RWPE2 (cell line): ENCODE measurements at places on chromosomes 16 and 17.

- DNase-seq, result no peak
Measured at GRCh38 chr17:8275421-8276290, 12.8 kb upstream of the RANGRF start.

DNA sequence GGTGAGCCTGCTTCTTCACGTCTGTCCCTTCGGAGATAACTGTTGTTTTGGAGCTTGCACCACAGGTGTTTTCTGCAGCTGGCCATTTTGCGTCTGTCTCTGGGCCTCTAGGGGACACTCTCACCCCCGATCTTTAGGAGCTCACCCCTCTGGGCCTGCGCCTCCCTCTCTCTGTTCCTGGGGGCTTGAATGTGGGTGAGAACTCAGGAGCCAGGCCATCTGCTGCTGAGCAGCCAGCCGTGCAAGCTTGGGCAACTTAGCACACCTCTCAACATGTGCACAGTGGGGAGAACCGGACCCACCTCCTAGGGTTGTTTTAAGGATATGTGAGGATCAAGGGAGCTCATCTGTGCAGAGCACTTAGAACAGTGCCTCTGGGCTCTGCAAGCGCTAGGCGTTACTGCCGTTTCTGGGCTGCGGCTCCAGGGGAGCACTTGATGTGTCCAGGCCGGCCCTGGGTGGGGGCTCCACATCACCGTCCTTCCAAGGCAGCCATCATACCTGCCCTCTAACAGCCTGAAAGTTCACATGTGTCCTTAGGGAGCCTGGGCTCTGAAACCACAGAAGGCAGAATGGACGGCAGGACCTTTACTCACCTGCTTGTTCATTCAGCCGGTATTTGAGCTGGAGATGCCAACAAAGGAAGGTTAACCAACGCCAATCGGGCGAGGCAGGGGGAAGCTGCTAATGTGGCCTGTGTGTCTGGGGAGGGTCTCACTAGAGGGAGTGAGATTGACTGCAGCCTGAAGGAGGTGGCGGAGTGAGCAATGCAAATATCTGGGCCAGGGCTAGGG, 66.3 kb downstream of the MRC2 start:
- no peak for DNase-seq

DNA sequence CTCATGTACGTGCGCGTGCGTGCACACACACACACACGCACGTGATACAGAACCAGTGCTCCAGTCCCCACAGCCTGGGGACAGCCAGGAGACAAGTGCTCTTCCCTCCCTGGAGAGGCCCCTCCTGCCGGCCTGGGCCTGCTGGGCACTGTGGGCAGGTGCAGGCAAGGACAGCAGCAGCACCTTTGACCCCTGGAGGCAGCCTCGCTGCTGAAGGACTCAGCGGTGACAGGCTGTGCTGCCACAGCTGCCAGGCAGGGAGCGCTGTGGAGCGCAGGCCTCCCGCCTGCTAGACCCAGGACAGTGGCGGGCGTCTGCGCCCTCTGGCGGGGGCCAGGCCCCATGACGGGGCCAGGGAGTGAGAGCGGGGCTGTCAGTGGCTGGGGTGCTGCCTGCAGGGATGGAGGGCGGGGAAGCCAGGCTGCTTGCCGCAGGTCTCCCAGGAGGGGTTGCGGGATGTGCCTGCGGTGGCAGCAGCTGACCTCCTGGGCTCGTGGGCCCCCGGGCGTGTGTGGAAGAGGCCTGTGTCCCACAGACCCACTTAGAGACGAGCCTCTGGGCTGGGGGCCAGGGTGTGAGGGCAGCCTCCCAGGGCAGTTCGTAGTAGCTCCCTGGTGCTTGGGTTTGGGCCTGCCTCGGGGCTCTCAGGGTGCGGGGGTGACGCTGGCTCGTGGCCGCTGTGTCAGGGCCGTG, 63.5 kb upstream of the PVALEF start:
- no peak for DNase-seq

GRCh38 chr16:2858245-2859025, 465 bp upstream of the PRSS22 start:
- DNase-seq, result peak; percentile 82

DNA sequence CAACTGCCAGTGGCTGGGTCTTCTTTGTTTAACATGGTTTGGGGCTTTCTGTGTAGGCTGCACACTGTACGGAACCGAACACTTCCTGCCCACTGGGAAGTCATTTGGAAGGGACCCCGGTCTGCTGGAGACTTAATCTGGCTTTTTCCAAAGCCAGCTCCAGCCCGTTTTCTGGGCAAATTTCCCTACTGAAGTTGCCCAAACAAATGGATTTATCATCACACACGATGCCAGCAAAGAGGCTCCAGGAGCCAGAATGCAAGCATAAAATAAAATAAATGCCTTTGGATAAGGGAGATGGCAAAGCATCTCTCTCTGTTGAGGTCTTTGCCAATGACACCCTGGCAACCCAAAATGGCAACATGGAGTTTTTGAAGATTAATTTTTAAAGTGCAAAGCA, 259.9 kb upstream of the IRX3 start:
- no peak for DNase-seq

- DNase-seq, result no peak
Measured at GRCh38 chr17:30824002-30824355, 513 bp downstream of the CRLF3 start.

DNA sequence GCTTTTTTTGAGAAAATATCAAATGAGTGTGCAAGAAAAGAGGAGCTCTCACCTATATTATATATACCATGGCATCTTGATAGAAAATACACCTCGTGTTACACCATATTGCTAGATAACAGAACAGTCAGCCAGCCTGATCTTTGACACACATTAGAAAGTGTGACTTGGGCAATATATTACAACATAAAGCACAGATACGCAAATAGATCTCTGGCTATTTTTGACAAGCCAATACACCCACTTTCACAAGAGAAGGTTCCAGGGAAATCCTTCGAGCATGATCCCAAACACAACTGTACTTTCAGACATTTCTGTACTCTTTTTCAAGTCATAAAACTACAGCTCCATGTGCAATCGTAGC, 9.4 kb downstream of the GGA2 start:
- no peak for DNase-seq

DNA sequence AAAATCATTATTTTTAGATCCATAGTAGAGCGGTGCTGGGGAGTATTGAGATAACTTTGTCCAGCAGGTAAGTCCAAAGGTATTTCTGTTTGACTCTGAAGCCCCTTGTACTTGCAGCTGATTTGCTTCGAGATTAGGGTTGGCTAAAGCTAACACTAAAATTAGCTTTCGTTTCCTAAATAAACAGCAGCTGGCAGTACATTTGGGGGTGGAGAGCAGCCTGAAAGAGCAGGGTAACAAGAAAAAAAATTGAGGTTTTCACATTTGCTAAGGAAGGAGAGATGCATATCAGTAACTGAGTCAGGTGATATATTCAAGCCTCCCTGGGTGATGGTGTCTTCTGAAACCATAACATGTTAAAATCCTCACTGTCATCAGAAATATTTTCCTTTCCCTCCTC, 37.4 kb upstream of the TMC5 start:
- DNase-seq, result no peak

DNA sequence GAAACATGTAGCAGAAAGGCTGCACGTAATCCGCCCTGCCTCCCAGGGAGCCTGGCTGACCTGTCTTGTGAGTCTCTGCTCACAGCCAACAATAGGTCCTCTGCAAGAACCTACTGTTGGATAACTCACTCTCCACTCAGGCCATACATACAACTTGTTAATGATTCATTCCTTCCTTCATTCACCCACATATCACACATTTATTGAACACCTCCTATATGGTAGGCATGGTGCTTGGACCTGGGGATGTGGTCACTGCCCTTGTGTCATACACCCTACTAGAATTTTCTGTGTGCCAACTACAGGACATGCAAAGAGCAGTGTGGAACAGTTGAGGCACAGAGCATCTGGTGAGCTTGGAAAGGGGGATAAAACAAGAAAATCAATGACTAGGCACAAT, 28.1 kb upstream of the HNF1B start:
- no peak for DNase-seq

GRCh38 chr17:40810494-40810893, 10.7 kb upstream of the KRT28 start:
- no peak for DNase-seq

- no peak for DNase-seq
Measured at GRCh38 chr17:6497496-6498221, 53.4 kb downstream of the PIMREG start.

DNA sequence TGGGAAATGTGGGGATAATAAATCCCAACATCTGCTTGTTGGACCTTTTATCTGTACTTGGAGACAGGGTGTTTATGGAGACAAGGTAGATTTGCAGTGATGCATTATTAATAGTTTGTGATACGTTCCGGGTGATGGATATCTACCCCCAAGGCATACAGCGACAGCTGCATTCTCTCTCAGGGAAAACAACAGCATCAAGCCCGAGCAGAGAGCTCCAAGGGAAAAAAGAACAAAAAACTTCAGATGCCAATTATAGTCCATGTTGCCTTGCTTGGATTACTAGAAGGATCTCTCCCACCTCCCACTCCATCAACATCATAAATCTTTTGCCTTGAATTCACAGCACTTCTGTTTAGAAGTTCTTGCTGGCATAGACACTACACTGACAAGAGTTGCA, 187.5 kb upstream of the CDH11 start:
- DNase-seq, result no peak

DNA sequence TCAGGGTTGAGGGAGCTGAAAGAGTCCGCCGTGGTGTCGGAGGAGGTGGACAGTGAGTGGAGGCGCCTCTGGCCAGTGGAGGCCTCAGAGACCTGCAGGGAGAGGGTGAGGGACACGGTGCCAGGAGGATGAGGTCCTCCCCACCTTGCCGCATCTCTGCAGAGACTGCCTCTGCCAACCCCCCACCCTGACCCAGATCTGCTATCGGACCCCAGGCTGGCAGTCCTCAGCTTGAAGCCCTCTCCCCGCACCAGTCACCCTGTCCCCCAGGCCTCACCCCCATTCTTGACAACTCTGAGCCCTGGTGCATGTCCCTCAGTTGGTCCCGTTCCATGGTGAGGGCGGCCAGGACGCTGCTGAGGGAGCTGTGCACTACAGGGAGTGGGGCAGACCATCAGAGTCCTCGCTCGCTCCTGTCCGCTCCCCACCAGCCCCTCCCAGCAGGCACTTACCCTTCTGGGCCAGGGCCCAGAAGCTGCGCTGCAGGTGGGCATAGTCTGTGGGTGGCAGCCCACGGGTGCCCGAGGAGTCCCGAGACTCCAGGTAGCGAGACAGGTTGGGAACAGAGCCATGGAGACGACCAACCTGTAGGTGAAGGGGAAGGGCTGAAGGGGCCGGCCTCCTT, 5.4 kb downstream of the OSBPL7 start:
- DNase-seq, result no peak

DNA sequence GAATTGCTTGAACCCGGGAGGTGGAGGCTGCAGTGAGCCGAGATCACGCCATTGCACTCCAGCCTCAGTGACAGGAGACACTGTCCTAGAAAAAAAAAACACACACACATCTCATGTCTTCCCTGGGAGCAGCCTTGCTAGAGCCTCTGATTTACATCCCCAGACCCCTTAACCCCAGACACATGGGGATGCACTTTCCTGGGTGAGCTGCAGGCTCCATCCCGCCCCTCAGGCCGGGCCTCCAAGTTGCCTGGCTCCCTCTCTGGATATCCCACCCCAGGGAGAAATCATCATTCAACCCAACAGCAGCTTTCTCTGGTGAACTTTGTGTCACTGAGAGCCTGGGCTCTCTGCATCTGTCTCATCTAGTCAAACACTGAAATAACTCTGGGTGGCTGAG, 21.5 kb downstream of the SRL start:
- DNase-seq, result no peak

DNA sequence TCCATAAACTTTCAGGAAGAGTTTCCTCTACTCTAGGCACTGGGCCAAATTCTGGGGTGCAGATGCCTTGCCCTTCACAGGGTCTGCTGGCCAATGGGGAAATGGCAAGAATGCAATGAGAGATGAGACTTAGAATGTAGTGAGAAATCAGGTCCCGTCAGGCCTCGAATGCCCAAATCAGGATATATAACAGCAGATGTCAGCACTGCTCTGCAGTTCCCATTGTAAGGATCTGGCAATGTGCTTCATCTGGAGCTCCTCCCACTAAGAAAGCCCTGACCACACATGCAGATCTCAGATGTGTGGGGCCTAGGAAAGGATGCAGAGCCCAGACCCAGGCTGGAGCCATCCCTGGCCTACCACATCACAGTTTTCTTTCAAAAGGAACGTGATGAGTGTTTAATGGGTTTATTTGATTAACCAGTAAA, 13.9 kb upstream of the LPCAT2 start:
- no peak for DNase-seq

DNA sequence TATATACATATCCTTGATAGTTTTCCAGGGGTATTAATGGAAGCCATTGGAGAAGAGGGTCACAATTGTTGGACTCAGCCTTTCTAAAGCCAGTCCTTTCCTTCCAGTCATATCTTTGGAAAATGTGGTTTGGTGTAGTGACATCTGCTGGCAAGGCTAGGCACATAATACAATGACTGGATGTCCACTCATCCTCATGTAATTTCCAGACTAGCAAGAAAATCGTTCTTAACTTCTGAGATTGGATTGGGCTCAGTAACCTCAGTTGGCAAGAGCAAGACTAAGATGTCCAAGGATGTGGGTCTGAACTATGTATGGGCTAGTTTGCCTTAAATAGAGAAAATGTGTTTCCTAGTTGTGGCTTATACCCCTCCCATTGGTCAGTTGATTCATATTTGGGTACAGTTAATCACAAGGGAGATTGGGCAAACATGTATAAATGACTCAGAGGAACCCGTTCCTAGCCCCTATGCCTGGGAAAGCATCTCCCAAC, 8.7 kb upstream of the KAT7 start:
- no peak for DNase-seq

GRCh38 chr16:84927621-84928591, 83.4 kb downstream of the ZDHHC7 start:
- no peak for DNase-seq

- no peak for DNase-seq
Measured at GRCh38 chr16:62240722-62241121, 204.5 kb upstream of the CDH8 start.

- DNase-seq, result peak; percentile 24
Measured at GRCh38 chr17:17082878-17083277, 40.6 kb downstream of the MPRIP start.

DNA sequence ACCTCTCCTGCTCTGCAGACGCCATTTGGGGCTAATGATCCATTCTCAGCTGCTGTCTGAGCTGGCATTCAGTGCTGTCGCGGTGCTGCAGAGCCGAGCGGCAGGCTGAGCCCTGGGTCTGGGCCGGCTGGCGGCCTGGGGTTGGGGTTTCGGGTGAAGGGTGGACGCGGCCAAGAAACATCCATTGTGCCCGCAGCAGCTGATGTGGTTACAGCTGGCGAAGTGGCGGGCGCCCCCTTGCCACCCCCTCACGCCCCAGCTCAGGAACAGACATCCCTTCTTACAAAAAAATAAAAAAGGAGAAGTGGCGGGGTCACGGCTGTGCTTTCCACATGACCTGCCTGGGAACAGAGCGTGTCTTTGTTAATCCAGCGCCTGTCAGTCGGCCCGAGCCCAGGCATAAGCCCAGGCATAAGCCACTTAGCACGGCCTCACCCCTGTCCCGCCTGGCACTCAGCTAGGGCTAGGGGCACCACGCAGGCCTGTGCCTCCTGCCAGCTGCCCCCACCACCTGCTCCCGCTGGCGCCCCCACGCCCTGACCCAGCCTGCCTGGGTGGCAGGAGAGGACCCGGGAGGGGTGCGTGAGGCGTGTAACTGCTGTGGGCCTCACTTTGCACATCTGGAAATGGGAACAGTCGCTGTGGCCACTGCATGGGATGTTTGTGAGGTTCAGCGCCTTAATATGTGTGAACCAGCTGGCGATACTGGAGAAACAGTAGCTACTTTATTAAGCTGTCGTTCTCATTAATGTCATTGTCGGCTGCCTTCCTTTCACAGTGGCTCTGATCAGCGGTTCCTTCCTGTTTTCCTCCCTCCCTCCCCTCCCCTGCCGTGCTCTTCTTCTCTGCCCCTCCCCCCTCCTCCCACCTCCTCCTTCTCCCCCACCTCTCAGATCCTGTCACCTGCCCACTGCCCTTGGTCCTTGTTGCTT, 197.7 kb upstream of the CIBAR2 start:
- no peak for DNase-seq
